ENCODE measurements at places on chromosomes 5 and 9.

- no peak for DNase-seq
Observed at GRCh38 chr9:36780186-36780585, 207.5 kb downstream of the MELK start.

GRCh38 chr9:108235609-108236008, 620.2 kb downstream of the ACTL7B start:
- DNase-seq: no peak

- no peak for DNase-seq
Observed at GRCh38 chr5:17308326-17309065, 91.1 kb downstream of the BASP1 start.

GRCh38 chr5:78647838-78648358, 674 bp downstream of the LHFPL2 start:
- peak; percentile 77 for DNase-seq

GRCh38 chr5:67316695-67317094, 120.1 kb upstream of the CD180 start:
- DNase-seq: peak; percentile 12

DNA sequence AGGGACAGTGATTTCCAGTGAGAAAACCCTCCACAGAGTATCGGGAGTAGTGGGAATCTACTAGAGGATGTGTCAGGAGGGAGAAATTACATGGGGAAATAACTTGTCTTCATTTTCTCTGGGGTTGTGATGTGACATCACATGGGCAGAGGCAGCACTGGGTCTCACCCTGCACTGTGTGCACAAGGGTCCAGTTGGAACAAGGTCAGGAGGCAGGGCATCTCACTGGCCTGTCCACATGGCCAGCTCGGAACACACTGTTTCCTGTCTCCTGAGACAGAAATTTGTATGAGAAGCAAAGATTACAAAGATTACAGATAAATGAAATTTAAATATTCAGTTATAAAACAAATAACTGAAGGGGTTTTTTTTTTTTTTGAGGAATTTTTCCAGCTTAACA, 62.6 kb upstream of the ECM2 start:
- DNase-seq: no peak

DNA sequence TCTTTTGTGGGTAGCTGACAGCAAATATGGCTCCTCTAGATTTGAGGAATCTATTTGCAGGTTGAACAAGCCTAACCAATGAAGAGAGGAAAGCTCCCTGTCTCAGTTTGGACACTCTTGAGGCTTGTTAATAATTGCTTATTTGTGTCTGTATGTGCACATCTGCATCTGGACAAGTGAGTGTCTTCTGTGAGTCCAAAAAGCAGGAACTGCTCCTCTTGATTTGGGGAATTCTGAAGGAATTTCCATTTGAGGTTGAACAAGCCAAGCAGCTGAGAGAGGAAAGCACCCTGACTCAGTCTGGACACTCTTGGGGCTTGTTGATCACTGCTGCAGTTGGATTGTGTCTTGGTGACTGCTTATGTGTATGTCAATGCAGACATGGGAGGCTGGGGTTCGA, 211.6 kb downstream of the DTWD2 start:
- no peak for DNase-seq

DNA sequence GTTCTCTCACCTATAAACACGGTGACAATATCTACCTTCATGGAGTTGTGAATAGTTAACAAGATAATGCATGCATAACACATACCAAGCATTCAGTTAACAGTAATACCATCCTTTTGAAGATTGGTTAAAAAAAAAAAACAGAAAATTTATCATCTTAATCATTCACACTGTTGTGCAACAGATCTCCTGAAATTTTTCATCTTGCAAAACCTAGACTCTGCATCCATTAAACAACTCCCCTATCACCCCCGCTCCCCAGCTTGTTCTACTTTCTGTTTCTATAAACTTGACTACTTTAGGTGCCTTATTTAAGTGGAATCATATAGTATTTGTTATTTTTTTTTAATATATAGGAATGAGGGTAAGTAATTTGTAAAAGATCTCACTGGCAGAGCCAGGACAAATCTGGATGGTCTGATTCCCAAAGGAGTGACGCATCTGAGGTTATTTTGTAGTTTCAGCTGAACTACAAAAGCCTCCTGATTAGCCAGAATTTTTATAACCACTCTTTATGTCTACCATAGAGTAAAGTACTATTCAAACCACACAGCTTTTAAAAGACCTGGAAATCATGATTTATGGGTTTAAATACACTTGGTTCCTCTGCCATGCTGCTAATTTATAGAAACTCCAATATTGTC, 93.0 kb downstream of the FANCC start:
- DNase-seq: no peak

GRCh38 chr5:117456866-117457470, 882.3 kb upstream of the SEMA6A start:
- no peak for DNase-seq

GRCh38 chr9:34374905-34375552, 1.7 kb downstream of the MYORG start:
- DNase-seq: peak; percentile 97

DNA sequence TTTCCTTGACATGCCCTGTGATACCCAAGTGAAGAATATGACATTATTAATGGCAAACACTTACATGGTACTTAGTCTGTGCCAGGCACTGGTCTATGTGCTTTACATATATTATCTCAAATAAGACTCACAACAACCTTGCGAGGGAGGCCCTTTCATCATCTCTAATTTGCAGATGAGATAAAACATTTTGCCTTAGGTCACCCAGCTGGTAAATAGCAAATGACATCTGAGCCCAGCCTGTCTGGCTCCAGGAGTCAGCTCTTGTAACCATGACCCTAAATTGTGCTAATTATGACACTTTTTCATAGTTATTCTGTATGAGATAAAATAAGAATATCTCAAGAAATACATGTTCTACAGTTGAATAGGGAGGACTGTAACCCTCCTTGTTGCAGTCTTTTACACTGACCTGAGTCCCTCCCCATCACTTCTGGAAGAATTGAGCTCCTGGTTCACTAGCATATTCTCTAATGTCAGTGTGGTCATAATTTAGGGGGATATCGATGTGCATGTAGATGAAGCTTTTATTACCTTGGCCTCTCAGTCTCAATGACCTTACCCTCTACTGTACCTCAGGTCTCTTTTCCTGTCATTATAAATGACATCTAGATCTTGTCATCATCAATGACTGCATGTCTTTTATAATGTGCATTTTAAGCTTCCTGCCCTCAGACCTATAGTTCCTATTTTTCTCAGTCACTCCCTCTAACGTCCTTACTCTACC, 126.1 kb upstream of the HAPLN1 start:
- peak; percentile 21 for DNase-seq

Measured in NCI-H69 (cell line).